ENCODE measurements at places on chromosomes 7 and 10.
A peak's percentile ranks its signal among the peaks of the same experiment; 100 is the strongest.

GRCh38 chr7:86846494-86847190 is 202.9 kb downstream of the GRM3 start:
- no peak for DNase-seq

DNA sequence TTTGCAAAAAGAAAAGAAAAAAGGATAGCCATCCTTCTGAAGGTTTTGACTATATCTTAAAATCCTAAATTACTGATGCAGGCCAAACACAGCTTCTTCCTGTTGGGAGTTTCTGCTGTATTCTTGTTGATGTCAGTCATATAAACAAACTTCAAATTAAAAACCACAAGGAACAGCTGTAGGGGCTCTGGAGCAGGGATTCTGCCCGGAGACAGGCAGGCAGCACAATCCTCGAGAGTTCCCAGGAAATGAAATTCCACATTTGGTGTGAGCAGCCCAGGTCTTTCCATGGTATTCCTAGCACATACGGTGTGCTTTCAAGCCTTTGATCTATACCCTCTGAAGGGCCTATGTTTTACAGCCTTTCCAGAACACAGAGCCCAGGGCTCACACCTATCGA is 43.2 kb downstream of the INSYN2A start:
- DNase-seq = no peak

GRCh38 chr10:122624546-122624945 is 64.0 kb downstream of the DMBT1 start:
- DNase-seq = no peak

DNA sequence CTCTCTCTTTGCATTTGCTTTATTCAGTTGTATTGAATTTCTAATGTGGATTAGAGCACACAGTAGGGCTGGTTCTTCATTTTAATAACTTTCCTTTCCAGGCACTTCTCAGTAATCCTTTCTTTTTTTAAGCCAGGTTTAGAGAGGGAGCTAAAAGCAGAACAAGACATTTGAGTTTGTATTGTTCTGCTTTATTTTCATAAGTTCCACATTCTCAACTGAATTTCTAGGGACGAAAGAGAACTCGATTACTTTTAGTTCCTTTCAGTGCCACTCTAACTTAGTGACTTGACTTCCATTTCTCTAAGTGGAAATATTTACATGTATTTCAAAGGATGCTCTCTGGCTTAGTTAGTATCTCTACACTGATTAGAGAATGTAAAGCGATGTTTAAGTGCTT is 145.6 kb downstream of the EXOC4 start:
- DNase-seq = no peak

DNA sequence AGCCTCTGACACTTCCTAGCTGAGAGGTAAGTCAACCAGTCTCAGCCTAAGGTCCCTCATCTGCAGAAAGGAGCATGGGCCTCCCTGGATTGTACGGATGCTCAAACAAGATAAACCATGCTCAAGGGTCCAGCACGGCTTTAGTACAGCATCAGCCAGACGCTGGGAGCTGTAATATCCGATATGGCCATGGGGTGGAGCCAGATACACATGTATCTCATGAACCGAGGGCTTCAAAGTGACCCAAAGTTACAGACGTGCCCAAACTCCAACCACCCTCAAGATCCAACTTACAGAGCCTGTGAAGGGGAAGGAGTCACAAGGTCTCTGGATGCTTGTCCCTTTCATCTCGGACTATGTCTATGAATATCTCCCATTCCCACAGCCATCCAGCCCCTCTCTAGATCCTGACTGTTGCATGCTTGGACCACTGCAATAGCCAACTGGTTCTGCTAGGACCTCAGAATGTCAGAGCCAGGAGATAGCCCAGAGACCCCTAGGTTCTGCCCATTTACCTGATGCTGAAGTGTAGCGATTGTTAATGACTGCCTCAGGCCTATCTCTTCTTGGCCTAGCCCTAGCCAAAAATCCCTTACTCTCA is 142.4 kb downstream of the SH3PXD2A start:
- DNase-seq = peak; percentile 84

DNA sequence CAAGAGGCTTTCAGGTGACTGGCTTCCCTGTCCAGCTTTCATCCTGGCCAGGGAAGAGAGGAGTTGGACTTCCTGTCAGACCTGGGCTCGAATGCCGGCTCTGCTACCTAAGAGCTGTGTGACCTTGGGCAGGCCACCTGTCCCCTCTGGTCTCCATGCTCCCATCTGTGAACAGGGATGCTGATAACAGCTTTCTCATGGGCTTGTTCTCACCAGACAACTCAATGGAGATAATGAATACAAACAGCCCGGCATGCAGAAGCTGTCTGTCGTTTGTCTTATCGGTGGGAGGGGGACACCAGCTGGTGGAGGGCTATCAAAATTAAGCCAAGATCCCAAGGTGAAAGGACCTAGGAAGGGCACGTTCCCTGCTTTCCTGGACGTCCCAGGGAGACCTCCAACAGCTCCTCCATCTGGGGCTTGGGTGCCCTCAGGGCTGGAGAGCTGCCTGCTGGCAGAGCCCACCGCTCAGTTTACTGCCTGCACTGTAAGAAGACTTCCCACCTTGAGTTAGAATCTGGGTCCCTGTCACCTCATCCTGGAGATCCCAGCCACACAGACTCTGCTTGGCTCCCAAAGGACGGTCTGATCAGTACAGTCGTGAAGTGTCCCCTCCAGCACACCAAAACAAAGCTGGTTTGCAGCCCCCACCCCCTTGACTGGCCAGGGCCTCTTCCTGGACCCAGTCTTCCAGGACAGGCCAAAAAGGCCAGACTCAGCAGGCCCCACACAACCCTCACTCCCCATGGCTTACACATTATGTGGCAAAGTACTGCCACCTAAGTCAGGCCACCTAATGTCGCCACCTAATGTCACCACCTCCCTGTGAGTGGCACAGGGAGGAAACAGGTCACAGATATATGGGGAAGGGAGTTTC is 40.9 kb downstream of the PPIF start:
- DNase-seq = no peak

DNA sequence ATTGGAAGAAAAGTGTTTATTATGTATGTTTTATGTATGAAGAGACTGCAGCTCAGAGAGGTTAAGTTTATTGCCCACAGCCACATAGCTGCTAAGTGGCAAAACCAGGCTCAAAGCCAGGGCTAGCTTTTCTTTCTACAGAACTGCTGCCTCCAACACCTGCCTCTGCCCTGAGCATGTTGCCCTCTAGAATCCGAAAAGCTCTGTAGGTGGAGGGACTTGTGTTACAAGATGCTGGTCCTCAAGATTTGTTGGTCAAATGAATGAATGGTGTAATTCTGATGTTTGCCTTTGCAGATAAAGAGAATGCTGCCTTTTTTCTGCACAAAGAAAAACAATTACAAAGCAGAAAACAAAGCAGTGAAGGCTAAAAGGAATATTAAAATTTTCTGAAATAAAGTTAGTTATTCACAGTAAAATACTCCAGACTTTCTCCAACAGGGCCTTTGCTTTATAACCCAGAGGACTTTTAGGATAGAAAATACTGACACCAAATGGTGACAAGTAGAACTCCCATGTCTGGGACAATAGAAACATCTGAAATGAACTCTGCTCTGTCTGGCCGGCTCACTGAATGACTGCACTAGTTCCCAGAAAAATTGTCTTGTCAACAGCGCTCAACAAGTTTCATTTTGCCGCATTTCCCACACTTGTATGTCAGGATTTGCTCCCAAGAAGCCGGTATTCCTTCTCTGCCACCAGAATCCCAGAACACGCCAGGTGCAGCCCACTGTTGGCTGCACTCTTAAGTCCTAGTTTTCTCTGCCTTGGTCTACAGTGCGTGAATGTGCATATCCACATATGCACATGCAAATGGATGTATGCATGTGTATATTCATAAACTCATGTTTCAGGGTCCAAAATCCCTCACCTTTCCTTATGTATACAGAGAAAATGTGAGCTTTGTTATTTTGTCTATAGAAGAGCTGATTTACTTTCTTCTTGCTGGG is 11.0 kb upstream of the DNTT start:
- DNase-seq = peak; percentile 46

DNA sequence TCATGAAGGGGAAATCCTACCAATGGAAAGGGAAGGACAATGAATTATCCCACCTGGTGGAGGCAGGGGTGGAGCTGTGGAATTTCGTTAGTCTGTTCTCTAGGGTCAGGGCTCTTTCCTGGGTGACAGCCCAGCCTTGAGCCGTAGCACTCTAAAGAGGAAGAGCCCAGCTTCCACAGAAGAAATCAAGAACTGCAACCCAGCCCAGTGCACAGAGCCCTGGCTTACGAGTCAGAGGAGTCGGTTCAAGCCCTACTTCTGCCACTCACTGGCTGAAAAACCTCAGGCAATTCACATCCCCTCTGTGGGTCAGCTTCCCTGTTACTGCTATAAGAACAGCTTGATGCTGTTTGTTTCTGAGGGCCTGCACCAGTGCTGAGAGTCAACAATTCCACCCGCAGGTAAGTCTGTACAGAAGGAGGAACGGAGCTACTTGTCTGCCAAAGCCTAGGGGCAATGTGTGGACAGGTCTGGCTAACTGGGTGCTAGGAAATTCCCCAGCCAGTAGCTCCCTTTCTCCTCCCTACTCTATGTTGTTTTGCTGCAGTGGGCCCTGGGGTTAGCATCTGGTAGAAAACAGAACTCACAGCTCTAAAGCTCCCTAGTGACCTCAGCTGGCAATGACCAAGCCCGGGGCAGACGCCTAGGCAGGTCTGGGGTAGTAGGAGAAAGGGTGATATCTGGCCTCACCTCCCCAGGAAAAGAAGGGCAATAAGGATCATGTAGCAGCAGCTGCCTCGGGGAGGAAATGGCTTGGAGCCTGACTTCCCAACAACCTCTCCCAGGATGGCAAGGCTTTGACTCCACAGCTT is 3.3 kb downstream of the AVPI1 start:
- no peak for DNase-seq

GRCh38 chr7:34208878-34209621 is 303.7 kb downstream of the BMPER start:
- no peak for DNase-seq

DNA sequence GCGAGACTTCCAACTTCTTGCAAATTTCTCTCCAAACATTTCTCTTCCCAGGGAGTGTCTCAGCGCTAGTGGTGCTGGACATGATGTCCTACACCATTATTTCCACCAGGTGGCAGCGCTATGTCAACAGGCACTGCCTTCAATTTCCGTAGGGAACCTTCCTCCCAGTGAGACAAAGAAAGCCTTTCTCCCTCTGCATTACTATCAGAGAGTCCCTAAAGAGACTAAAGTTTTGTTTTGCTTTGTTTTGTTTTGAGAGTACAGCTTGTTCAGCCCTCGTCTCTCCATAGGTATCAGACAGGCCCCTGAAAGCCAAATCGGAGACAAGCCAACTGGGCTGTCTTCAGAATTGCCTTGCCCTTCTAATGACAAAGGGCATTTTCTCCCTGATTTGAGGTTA is 44.2 kb upstream of the GGCT start:
- peak; percentile 80 for DNase-seq

DNA sequence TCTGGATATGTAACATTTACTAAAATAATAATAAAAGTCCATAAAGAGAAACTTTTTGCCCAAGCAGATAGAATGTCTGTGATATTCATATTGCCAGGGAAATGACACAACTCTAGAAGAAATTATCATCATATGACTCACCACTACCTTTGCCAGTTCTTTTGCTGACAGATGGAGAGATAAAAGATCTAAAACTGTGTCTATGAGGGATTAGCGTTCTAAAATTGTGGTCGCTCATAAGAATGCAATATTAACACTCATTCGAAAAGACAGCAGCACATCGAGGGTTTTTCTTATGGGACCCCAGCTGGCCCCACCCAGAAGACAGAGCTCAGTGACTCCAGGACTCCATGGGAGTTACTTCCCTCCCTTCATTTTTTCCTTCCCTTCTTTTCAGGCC is 16.6 kb upstream of the LANCL2 start:
- no peak for DNase-seq

GRCh38 chr7:142787783-142788182 is 17.0 kb downstream of the PRSS2 start:
- no peak for DNase-seq

DNA sequence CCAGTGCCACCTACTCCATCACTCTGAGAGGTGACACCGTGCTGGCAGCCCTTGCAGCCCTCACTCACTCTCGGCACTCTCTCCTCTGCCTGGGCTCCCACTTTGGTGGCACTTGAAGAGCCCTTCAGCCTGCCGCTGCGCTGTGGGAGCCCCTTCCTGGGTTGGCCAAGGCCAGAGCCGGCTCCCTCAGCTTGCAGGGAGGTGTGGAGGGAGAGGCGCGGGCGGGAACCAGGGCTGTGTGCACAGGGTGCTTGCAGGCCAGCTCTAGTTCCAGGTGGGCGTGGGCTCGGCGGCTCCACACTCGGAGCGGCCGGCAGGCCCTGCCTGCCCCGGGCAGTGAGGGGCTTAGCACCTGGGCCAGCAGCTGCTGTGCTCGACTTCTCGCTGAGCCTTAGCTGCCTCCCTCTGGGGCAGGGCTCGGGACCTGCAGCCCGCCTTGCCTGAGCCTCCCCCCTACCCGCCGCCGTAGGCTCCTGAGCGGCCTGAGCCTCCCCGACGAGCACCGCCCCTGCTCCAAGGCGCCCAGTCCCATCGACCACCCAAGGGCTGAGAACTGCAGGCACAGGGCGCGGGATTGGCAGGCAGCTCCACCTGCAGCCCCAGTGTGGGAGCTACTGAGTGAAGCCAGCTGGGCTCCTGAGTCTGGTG is 48.7 kb upstream of the SLC35G1 start:
- no peak for DNase-seq

GRCh38 chr7:23742051-23742450 is 32.0 kb downstream of the STK31 start:
- no peak for DNase-seq

- no peak for DNase-seq
Measured at GRCh38 chr10:123848564-123849457, 42.8 kb downstream of the CPXM2 start.

DNA sequence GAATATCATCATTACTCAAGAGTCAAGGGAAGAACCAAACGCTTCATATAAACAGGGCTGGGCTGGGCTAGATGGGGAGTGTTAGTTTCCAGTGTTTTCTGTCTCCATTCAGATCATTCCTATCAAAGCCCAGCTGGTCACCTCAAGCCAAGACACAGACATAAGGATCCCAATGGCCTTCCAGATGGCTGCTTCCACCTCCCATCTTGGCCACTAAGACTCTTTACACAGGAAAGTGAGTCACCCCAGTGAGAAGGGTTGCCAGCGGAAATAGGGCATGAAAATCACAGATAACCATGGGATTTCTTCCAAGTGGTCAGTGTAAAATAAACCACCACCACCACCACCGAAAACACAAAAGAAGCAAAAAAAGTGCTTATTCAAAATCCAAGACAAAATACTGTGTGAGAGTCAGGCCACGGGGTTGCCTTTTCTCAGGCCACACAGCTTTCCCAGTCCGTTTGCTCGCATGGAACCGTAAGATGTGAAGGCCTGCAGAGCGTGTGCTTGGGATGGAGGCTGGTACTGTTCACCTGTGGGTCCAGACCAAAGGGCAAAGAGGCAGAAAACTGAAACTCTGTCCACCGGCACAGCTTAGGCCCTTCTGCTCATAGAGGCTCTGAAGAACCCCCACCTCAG is 5.6 kb downstream of the PRSS2 start:
- DNase-seq = no peak

- DNase-seq = no peak
Measured at GRCh38 chr7:13185139-13185538, 497.7 kb downstream of the ARL4A start.

- DNase-seq = no peak
Measured at GRCh38 chr10:105956550-105956949, 1208.0 kb downstream of the SORCS1 start.

GRCh38 chr7:156747718-156748117 is 107.1 kb downstream of the RNF32 start:
- DNase-seq = no peak

Measured in retina (tissue), 1 donor.